Activated CD4-positive, alpha-beta T cell treated with anti-CD3 and anti-CD28 coated beads, Interleukin-2, amount 50 U/mL, for 24 hours (primary cell): ENCODE measurements at places on chromosomes 16 and 17.
A peak's percentile ranks its signal among the peaks of the same experiment; 100 is the strongest.

GRCh38 chr17:41520821-41521521, 2.3 kb upstream of the KRT15 start:
- no peak for DNase-seq

GRCh38 chr16:69321080-69321479, 9.3 kb downstream of the PDF start:
- no peak for DNase-seq

GRCh38 chr17:213286-214105, 32.0 kb upstream of the DOC2B start:
- no peak for DNase-seq

- no peak for DNase-seq
These were observed 13.8 kb upstream of the CTCF start for GRCh38 chr16:67548265-67549126.

GRCh38 chr16:67157892-67158635, 1.6 kb downstream of the TRADD start:
- DNase-seq = no peak

DNA sequence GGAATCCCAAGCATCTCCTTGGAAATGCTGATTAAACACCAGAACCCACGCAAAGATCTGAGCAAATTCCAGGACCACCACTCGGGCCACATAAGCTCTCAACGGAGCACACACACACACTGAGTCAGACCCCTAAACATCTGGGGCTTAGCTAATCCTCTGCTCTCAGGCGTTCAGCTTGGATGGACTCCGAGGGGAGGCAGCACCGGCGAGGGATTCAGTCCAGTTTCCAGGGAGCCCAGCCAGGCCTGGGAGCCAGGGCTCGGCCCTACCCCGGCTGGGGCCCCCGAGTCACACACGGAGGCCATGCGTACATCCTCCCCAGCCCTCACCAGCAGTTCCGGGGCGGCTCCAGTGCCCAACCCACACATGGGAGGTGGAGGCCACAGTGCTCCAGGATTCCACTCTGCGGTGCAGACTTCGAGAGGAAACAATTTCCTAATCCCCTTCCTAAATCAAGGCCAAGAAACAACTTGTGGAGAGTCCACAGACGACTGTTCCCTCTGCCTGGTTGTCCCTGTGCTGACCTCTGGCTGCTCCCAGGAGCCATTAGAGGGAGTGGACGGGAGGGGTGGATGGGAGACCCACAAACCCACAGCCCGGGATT, 70.5 kb downstream of the GAS7 start:
- DNase-seq = no peak

DNA sequence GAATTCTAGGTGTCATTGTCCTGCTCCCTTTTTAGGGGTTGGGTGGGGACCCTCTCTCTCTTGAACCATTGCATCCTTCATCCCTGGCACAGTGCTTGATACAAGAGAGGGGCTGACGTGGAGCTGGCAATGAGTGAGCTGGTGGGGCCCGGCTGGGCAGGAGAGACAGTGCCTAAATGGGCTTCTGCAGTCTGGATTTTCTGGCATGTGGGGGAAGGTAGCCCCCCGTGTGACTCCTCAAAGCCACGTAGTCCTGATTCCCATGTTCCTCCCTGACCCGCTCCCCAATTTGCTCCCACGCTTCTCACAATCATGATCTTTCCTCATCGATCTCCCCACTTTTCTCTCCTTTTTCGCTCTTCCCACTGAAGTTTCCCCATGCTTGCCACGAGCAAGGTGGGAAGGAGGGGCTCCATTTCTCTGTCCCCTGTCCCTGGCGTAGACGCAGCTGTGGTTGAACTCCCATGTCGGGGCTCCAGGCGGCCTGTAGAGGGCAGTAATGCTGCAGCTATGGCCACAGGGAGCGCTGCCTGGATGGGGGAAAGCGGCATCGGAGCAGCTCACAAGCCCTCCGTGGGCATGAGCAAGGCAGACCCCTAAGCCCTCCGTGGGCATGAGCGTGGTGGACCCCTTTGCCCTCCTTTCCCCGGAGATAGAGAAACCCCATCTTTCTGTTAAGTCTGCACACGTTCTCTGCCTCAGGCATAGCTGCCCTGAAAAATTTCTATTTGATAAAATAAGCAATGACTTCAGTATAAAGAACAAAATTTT, 47.5 kb downstream of the HAPSTR1 start:
- peak; percentile 36 for DNase-seq

DNA sequence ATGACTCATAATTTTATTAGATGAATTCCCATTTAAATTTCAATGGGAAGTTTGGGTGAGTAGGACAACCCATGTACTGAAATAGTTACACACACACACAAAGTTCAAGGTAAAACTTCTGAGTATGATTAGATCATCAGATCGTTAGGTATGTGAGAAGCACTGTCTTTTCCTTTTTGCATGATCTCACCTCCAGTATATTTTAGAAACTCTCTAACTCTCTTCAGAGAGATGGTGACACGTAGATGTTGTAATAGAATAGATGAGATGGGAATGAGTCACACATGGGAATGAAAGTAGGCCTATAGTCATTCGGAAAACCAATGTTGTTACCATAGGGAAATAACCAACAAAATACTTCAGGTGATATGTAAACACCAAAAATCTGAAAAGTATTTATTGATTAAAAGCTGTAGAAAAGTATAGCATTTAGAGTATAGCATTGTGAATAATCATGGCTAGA, 22.2 kb downstream of the KRT23 start:
- no peak for DNase-seq

DNA sequence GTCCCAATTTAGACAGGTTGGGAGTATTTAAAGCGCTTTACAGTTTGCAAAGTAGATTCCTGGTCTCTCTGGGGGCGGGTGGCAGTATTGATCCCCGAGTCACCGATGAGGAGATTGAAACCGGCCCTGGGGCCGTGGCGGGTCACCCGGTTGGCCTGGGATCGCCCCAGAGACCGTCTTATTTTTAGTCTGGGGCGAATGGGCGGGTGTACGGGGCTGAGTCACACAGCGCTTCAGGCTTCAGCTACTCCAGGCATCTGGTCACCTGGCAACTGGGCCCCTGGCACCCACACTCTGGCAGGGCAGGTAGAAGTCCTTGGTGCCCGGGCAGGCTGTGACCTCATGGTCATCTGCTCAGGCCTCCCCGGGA, 669 bp downstream of the MIEF2 start:
- no peak for DNase-seq
